ENCODE measurements at places on chromosomes 3 and 15.

- no peak for DNase-seq
These were observed 26.8 kb downstream of the LRTM1 start for GRCh38 chr3:54900838-54901591.

- no peak for DNase-seq
These were observed 50.6 kb downstream of the TBL1XR1 start for GRCh38 chr3:177146646-177147045.

DNA sequence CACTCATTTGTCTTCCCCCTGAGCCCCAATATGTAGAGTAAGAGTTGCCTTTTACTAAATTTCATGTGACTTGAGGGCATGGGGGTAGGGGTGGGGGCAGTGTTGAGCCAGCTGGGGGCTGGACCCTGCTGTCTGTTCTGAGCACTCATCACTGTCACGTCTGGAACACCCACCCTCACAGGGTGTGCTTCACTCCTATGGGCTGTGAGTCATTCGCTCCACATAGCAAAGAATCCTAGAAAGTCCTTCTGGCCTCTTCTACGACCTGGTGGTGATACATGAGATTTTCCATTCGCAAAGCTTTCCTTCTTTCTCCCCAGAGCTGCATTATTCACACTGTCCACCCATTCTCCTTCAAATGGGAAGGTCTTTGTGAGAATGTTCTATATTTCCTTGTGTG, 43.6 kb upstream of the MGLL start:
- no peak for DNase-seq

- no peak for DNase-seq
These were observed 125.9 kb downstream of the TPRA1 start for GRCh38 chr3:127464642-127465041.

DNA sequence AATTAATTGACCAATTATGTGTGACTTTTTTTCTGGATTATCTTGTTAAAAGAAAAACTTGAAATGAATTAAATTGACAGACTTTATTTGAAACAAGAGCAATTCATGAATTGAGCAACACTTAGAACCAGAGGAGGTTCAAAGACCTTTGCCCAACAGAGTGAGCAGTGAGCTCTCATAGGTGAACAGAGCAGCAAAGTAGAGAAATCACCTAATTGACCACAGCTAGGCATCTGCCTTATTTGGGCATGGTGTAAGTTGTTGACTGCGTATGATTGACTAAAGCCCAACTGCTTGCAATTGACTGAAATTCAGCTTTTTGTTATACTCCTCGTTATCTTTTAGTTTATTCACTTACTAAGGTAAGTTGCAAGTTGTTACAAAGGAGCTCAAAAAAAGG, 1216.0 kb upstream of the ALCAM start:
- no peak for DNase-seq

GRCh38 chr15:89363133-89363532, 28.5 kb upstream of the POLG start:
- no peak for DNase-seq

GRCh38 chr3:106256249-106256957, 387.6 kb upstream of the CBLB start:
- DNase-seq = no peak

DNA sequence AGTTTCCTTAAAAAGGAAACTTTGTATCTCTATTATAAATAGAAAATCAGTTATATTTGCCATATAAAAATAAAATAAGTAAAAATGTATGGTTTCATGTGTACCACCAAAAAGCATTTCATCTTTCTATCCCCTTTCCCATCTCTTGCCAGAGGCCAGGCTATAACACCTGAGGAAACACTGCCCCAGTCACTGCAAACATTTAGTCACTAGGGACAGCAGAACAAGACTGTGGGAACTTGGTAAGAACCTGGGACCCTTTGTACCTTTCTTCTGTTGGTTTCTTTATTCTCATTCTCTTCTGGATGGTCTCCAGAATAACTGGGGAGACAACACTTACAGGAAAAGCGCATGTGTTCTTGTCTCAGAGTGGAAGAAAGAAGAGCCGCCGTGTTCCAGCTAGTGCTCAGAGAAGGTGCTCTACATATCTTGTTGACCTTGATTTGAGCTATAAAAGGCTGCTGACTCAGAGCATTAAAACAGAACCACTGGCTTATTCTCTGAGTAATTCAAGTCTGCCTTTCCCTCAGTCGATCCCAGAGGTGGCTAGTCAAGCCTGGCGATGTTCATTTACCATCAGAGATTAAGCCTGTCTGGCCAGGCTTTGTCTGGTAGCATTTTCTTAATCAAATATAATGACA, 361.6 kb downstream of the RBMS3 start:
- no peak for DNase-seq

Measured in GOT3 (cell line).